ENCODE measurements at places on chromosomes 3 and 15. TPM values are rescaled to one million over a fixed set of nuclear protein-coding genes. Genes with fewer than 3 reads are reported as not detected.

SLC2A2 gene
- not detected for total RNA-seq

KLF15 gene
- not detected for total RNA-seq

CHST2 gene
- total RNA-seq, result 2.9 TPM

NOX5 gene
- not detected for total RNA-seq

LRRC34 gene
- total RNA-seq, result 7.2 TPM

NR1I2 gene
- 0.26 TPM for total RNA-seq

PP2D1 gene
- total RNA-seq, result not detected

ITGA11 gene
- 0.02 TPM for total RNA-seq

MRPS25 gene
- 66.9 TPM for total RNA-seq

Measured in activated CD8-positive, alpha-beta memory T cell treated with anti-CD3 and anti-CD28 coated beads, Interleukin-2, amount 10 ng/mL, durations not matched to agents 7 days and 5 days (primary cell).